Left lung (tissue), 14 donors: ENCODE measurements at places on chromosomes 12 and 14.

GRCh38 chr12:85182699-85183098, 97.3 kb upstream of the ALX1 start:
- DNase-seq, result no peak

DNA sequence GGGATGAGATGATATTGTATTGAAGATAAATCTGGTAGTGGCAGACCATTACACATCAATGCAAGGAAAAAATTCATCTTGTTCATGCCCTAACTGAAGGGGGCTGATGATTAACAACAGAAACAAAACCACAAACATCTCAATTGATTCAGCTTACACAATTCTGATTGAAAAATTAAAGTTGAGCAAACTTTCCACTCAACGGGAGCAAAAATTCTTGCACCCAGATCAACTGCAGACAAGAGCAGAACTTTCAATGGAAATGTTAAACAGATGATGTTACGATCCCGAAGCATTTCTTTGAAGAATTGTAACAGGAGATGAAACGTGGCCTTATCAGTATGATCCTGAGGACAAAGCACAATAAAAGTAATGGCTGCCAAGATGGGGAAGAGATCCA, 172.4 kb upstream of the SOX5 start:
- no peak for DNase-seq

DNA sequence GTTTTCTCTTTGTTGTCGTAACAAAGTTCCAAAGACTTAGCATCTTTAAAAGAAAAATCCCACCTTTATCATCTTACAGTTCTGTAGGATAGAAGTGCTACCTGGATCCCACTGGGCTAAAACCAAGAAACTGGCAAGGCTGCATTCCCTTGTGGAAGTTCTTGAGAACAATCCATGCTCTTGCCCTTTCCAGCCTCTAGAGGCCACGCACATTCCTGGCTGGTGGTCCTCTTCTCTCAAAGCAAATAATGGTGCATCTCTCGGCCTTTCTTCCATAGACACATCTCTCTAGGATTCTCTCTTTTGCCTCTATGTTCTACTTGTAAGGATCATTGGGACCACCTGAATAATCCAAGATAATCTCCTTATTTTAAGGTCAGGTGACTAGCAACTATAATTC, 8.2 kb upstream of the PAWR start:
- no peak for DNase-seq

- DNase-seq, result no peak
Observed at GRCh38 chr12:25293653-25294052, 42.9 kb upstream of the KRAS start.

GRCh38 chr14:37594238-37594970, 645 bp downstream of the FOXA1 start:
- peak; percentile 89 for DNase-seq

GRCh38 chr14:37585101-37585511, 9.9 kb downstream of the FOXA1 start:
- no peak for DNase-seq

GRCh38 chr12:26135571-26135970, 10.7 kb upstream of the BHLHE41 start:
- no peak for DNase-seq

DNA sequence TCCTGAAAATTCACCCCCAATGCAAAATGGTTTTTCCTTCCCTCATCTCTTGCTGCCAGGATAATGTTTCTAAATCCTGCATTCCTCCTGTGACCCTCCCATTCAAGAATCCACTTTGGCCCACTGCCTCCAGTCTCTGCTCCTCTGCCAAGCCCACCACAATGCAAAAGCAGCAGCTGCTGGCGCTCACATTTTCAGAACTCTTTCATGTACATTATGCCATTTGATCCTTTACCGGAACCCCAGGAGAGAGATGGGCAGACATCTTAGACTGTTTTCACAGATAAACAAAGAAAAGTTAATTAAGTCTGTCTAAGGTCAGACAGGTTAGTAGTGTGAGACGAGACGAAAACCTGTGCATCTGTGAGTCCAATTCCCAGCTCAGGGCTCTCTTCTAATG, 12.9 kb downstream of the LRIG3 start:
- DNase-seq, result no peak

DNA sequence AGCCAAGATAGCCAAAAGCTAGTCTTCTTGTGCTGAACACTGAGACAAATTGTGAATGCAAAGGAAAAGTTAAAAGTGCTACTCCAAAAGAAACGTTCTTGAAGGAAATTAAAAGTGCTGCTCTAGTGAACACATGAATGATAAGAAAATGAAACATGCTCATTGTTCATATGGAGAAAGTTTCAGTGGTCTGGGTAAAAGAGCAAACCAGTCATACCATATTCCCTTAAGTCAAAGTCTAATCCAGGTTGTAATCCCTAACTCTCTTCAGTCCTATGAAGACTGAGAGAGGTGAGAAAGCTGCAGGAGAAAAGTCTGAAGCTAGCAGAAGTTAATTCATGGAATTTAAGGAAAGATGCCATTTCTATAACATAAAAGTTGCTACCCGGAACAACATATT, 121.5 kb downstream of the MNAT1 start:
- DNase-seq, result no peak

- DNase-seq, result no peak
Observed at GRCh38 chr12:58105225-58106119, 164.1 kb downstream of the ATP23 start.

DNA sequence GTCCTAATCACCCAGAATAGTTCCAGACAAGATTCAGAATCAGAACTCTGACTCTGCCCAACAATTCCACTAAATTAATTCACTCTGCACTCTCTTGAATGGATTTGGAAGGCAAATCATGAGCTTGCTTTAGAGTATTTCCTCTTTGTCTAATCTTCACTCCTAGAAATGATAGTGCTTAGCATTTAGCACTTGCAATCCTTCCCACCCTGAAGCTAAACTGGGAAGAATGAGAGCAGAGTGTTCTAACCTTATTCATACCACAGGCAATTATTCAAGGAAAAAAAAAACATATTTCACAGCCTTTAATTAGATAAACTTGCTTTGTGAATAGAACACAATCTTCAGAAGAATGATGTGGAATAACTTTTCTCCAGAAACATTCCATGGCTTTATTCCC, 264.6 kb downstream of the PAWR start:
- no peak for DNase-seq

DNA sequence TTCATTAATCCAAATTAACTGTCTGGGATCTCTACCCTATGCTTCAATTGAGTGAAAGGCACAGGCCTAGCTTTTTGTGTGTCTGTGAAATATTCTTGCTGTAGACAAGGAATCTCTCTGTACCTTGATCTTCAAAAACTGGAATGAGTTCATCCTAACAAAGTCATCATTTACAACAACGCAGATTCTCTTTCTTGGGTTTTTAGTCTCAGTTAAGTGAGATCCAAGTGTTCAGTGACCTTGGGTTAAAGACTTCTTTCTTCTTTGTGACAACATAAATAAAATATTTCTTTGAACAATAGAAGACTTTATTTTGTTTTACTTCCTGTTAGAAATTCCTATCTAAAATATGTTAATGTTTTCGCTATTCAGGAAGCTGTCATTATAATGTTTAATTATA, 192.2 kb upstream of the LMNTD1 start:
- no peak for DNase-seq

- no peak for DNase-seq
Observed at GRCh38 chr12:19751078-19751477, 311.8 kb downstream of the AEBP2 start.

DNA sequence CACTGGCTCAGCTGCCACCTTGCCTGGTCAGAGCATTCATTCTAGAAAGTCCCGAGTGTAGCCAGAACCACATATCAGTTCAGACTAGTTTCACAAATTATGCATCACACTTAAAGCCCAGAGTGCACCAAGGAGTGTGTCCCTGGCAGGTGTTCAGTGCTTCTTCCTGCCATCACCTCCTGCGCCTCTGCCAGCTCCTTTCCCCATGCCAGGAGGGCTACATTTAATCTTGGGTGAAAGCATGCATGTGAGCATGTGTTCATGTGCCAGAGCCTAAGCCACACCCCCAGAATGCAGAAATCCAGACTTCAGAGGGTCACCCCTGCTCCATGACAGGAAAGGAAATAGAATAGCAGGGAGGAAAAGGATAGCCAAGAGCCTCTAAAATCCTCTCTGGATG, 381.6 kb downstream of the DPF3 start:
- DNase-seq, result no peak

- no peak for DNase-seq
Observed at GRCh38 chr12:101566318-101566717, 28.5 kb upstream of the MYBPC1 start.

DNA sequence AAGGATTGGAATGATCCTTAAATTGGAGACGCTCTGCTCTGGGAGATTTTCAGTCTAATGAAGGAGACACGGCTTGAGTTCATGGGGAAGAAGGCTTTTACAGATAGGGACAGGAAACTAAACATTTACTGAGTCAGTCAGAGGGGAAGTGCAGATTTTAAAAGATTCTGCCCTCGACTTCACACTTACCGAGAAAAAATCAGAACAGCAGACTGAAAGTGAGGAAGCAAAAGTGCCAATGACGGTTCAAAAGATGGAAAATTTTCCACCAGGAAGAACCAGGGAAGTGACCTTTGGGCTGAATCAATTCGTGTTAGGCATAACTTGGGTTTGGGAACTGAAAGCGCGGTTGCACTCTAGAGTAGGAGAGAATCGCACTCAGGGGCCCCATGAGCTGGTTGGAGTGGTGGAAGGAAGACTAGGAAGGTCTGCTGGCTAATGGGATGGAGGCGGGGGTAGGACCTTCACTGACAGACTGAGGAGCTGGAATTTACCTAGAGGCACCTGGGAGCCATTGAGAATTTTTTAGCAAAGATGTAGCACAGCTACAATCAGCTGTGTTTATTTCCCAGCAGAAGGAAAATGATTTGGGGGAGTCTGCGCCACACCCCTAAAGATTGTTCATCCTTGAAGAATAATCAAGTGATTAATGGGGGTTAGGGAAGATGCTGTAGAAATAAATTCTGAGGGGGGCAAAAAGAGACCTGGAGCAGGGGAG, 1.2 kb downstream of the KCNK13 start:
- DNase-seq, result no peak

- DNase-seq, result peak; percentile 37
Observed at GRCh38 chr14:91154851-91155625, 41.2 kb downstream of the DGLUCY start.

GRCh38 chr14:95165517-95165916, 8.2 kb upstream of the DICER1 start:
- no peak for DNase-seq

- DNase-seq, result no peak
Observed at GRCh38 chr12:10557329-10557728, 51.6 kb downstream of the EIF2S3B start.

- DNase-seq, result no peak
Observed at GRCh38 chr12:118714051-118714460, 267.3 kb upstream of the SRRM4 start.

GRCh38 chr14:56197150-56197549, 78.9 kb downstream of the PELI2 start:
- DNase-seq, result no peak

- no peak for DNase-seq
Observed at GRCh38 chr14:70716958-70717357, 75.2 kb downstream of the TTC9 start.

- no peak for DNase-seq
Observed at GRCh38 chr14:77804592-77804991, 4.7 kb downstream of the ADCK1 start.

- no peak for DNase-seq
Observed at GRCh38 chr14:91041450-91041849, 19.0 kb downstream of the RPS6KA5 start.

DNA sequence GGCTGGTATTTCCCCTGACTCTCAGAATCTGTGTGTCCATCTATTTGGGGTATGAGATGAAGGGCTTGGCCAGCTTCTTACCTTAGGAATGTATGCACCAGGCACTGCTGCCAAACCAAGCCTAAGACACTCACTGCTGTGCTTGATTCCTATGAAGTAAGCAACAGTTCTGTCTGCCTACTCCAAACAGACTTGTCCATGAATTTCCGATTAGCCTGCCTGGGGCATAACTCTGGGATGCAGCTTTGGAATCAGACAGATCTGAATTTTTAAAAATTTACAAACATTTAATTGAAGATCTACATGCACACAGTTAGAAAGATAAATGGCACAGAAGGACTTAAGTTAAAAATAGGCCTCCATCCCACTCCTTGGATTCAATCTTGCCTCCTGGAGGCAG, 59.5 kb upstream of the JDP2 start:
- DNase-seq, result no peak

GRCh38 chr12:90254796-90255195, 546.2 kb upstream of the ATP2B1 start:
- no peak for DNase-seq

DNA sequence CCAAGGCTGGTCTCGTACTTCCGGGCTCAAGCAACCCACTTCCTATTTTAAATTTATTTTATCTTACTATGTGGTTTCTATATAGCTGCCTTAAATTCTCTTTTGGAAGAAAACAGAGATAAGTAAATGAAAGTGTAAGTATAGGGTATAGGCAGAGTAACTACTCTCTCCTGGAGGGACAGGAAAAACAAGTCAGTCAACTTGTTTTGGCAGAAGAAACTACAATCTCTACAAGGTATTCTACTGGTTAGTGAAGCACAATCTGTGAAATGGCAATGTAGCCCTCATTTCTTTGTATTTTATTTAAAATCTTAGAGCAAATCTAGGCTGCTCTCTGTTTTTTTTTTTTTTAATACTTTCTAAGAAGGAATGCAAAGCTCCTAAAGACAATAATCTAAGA, 55.4 kb downstream of the UBR7 start:
- no peak for DNase-seq

GRCh38 chr14:68854421-68854820, 61.6 kb upstream of the ZFP36L1 start:
- DNase-seq, result no peak

DNA sequence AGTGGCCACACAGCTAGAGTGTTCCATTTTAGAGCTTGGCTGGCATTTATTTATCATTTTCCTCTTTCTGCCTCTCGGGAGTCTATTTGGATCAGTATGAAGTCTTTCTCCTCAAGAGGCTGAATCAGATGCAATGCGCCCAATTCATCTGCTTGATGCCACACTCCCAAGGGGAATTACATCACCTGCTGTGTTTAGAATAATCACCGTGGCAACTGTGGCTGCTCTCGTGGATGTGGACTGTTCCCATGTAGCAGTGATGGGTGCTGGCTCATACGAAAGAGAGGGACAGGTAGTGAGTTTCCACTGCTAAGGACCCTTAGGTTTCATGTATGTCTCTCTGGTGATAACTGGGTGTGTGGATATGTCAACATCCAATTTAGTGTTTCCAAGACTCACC, 70.7 kb downstream of the SRRM4 start:
- DNase-seq, result no peak

- no peak for DNase-seq
Observed at GRCh38 chr12:6074427-6074826, 50.0 kb downstream of the VWF start.

GRCh38 chr14:43031598-43031997, 1424.9 kb downstream of the LRFN5 start:
- DNase-seq, result no peak

DNA sequence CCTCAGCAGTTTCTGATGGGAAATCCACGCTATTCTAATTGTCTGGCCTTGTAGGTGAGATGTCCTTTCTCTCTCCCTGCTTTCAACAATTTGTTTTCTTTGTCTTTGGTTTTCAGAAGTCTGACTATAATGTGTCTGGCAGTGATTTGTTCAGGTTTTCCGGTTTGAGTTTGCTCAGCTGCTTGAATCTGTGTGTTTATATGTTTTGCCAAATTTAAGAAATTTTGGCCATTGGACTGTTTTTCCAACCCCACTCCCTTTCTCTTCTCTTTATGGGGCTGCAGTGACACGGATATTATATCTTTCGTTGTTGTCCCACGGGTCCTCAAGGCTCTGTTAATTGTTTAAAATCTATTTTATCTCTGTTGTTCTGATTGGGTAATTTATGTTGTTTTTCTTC, 105.0 kb downstream of the ADGRD1 start:
- DNase-seq, result no peak
